Kidney (tissue), 22 donors: ENCODE measurements at places on chromosomes 6 and 20.

DNA sequence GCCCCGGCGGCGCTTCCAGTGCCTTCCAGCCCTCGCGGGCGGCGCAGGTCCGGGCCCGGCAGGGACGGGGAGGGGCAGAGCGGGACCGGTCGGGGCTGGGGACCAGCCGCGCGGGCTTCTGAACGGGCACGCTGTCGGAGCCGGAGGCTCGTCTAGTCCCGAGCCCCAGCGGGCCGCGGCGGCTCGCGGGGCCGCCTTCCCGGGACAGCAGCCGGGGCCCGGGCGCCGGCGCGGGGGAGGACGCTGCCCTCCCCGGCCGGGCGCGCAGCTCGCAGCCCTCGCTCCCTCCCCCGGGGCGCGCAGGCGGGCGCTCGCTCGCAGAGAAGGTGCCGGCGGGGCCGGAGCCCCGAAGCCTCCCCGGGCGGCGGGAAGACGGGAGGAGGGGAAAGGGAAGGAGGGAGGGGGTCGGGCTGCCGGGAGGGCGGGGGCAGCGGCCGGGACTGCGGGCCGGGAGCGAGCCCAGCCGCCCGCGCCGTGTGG, 696 bp upstream of the SIRPA start:
- H3K27ac ChIP-seq = peak overlapping the region; percentile 53
- H3K36me3 ChIP-seq = no peaks in the 10 kb centered on the region
- DNase-seq = peak; percentile 81
- H3K4me3 ChIP-seq = no peak overlapping the region
- peaks cover 2% of the 10 kb centered on the region for H3K27me3 ChIP-seq
- no peaks in the 10 kb centered on the region for H3K4me1 ChIP-seq

- no peaks in the 10 kb centered on the region for H3K36me3 ChIP-seq
- H3K27ac ChIP-seq = peak overlapping the region; percentile 57
- no peak overlapping the region for H3K4me3 ChIP-seq
- no peaks in the 10 kb centered on the region for H3K4me1 ChIP-seq
- H3K27me3 ChIP-seq = no peaks in the 10 kb centered on the region
- no peak for DNase-seq
These were observed 63.0 kb downstream of the FAM229B start for GRCh38 chr6:112150363-112150762.

GRCh38 chr6:121695329-121695728, 259.9 kb downstream of the GJA1 start:
- H3K4me1 ChIP-seq = no peaks in the 10 kb centered on the region
- no peaks in the 10 kb centered on the region for H3K36me3 ChIP-seq
- H3K27me3 ChIP-seq = no peaks in the 10 kb centered on the region
- no peak overlapping the region for H3K27ac ChIP-seq
- no peak for DNase-seq

GRCh38 chr20:61719691-61720347, 345.9 kb downstream of the TAF4 start:
- DNase-seq = no peak
- no peak overlapping the region for H3K4me3 ChIP-seq
- no peaks in the 10 kb centered on the region for H3K27me3 ChIP-seq

- no peaks in the 10 kb centered on the region for H3K4me1 ChIP-seq
- H3K27me3 ChIP-seq = no peaks in the 10 kb centered on the region
- H3K4me3 ChIP-seq = no peak overlapping the region
- no peak overlapping the region for H3K27ac ChIP-seq
These were observed 27.8 kb upstream of the PREP start for GRCh38 chr6:105430685-105431084.

GRCh38 chr6:2771079-2771478, 5.9 kb downstream of the WRNIP1 start:
- DNase-seq = no peak
- peaks cover 16% of the 10 kb centered on the region for H3K36me3 ChIP-seq
- no peaks in the 10 kb centered on the region for H3K27me3 ChIP-seq
- H3K4me1 ChIP-seq = peaks cover 22% of the 10 kb centered on the region

DNA sequence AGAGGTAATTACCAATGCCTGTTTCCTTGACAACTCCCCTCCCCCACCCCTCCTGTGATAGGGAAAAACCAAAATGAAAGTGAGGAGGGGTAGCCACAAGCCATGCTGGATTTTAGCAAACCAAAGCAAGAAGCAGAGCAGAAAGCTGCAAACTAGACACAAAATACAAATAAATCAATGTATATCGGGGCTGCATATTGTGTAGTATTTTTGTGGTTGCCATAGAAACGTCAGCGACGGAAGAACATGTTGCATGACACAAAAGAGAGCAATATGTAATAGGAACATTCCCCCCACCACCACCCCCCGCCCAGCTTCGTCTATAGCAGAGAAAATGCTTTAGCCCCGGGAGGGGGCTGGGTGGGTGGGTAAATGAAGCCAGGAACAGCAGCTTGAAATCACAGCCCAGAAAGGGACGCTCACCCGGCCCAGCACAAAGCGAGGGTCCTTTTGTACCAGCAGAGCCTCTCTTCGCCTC, 548 bp downstream of the AGPAT4 start:
- H3K4me3 ChIP-seq = peak overlapping the region; percentile 63
- no peaks in the 10 kb centered on the region for H3K36me3 ChIP-seq
- DNase-seq = peak; percentile 89
- no peaks in the 10 kb centered on the region for H3K4me1 ChIP-seq
- no peaks in the 10 kb centered on the region for H3K27me3 ChIP-seq

DNA sequence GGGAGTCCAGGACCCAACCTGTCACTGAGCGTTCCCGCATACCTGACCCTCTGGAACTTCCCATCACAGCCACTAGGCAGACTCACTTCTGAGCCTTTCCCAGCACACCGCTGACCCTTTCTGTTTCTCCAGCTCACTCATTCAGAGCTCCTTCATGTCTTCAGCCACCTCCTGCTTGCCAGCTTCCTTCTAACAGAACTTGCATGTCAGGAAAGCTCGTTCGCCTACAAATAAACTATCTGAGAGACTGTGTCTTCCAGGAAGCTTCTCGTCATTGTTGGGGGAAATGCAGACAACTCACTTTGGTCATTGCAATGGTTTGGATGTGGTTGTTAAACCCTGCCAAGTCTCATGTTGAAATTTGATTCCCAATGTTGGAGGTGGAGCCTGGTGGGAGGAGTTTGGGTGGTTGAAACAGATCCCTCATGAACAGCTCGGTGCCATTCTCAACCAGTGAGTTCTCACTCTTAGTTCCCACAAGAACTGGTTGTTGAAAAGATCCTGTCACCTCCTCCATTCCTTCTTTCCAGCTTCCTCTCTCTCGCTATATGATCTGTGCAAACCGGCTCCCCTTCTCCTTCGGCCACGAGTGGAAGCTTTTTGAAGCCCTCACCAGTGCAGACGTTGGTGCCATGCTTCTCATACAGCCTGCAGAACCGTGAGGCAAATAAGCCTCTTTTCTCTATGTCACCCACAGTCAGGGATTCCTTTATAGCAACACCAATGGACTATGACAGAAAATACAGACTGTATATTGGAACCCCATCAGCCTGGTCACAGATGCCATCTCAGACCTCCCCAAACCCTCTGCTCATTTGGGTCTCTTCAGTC, 1.4 kb upstream of the MUC21 start:
- H3K4me1 ChIP-seq = no peaks in the 10 kb centered on the region
- H3K27ac ChIP-seq = no peak overlapping the region
- peak overlapping the region; percentile 50 for H3K4me3 ChIP-seq
- peak; percentile 86 for DNase-seq

DNA sequence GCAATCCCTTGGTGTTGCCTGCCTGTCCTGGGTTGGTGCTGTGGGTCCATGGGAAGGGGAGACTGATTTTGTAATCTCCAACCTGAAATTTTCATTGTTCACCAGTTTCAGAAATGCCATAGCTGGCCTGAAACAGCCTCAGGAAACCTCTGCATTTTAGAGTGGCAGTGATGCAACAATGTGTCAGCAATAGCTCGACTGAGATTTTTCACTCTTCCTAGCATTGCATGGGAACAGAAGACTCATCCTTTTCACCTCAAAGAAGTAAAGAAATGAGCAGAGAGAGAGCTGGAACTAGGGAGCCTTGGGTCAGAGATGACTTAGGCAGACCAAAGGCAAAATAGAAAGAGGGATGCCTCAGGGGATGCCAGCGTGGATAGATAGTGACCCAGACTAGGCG, 23.7 kb upstream of the TMEM14A start:
- H3K36me3 ChIP-seq = no peaks in the 10 kb centered on the region
- no peak for DNase-seq
- no peaks in the 10 kb centered on the region for H3K27me3 ChIP-seq
- peaks cover 6% of the 10 kb centered on the region for H3K4me1 ChIP-seq
- no peak overlapping the region for H3K27ac ChIP-seq
- no peak overlapping the region for H3K4me3 ChIP-seq

GRCh38 chr6:135520781-135521180, 23.2 kb upstream of the AHI1 start:
- H3K4me1 ChIP-seq = no peaks in the 10 kb centered on the region
- DNase-seq = no peak
- H3K27ac ChIP-seq = no peak overlapping the region
- no peaks in the 10 kb centered on the region for H3K27me3 ChIP-seq

GRCh38 chr20:38220587-38221118, 39.9 kb downstream of the KIAA1755 start:
- no peak overlapping the region for H3K4me3 ChIP-seq
- H3K27ac ChIP-seq = no peak overlapping the region
- no peaks in the 10 kb centered on the region for H3K4me1 ChIP-seq
- H3K27me3 ChIP-seq = no peaks in the 10 kb centered on the region
- peak; percentile 36 for DNase-seq

DNA sequence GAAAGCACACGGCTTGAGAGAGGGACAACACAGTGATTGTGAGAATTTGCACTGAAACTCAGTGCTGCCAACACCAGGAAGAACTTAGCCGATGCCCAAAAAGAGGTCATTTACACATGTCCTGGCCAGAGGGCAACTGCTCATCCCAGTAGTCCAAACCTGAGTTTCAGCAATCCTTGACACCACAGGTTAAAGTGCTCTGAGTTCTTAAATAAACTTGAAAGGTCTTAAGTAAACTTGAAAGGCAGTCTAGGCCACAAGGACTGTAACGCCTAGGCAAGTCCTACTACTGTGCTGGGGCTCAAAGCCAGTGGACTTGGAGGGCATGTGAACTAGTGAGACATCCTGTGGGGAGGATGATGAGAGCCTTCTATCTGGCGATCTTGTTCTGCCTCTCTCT, 14.1 kb downstream of the SNX14 start:
- H3K27me3 ChIP-seq = no peaks in the 10 kb centered on the region
- no peaks in the 10 kb centered on the region for H3K36me3 ChIP-seq
- H3K4me3 ChIP-seq = no peak overlapping the region
- H3K4me1 ChIP-seq = peaks cover 13% of the 10 kb centered on the region

DNA sequence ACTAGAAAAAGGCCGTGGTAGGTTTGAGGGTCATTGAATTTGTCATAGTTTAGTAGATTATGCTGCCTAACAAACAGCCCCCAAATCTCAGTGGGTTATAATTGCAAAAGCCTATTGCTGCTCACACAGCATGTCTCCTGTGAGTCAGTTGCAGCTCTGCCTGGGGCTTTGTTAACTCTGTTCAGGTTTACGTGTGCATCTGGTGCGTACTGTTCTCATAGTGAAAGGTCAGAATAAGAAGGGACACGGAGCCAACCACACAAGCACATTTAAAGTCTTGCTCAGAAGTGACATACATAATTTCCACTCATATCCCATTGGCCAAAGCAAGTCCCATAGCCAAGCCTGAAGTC, 48.1 kb upstream of the BMP2 start:
- no peaks in the 10 kb centered on the region for H3K27me3 ChIP-seq
- no peaks in the 10 kb centered on the region for H3K4me1 ChIP-seq
- DNase-seq = no peak
- H3K27ac ChIP-seq = no peak overlapping the region
- H3K4me3 ChIP-seq = no peak overlapping the region

GRCh38 chr6:41335943-41336342, 535 bp downstream of the NCR2 start:
- no peak overlapping the region for H3K4me3 ChIP-seq
- H3K27me3 ChIP-seq = no peaks in the 10 kb centered on the region
- no peak overlapping the region for H3K27ac ChIP-seq
- no peaks in the 10 kb centered on the region for H3K36me3 ChIP-seq
- no peaks in the 10 kb centered on the region for H3K4me1 ChIP-seq
- DNase-seq = no peak

GRCh38 chr6:110852773-110853172, 21.8 kb upstream of the AMD1 start:
- H3K27me3 ChIP-seq = no peaks in the 10 kb centered on the region
- H3K27ac ChIP-seq = no peak overlapping the region
- H3K36me3 ChIP-seq = no peaks in the 10 kb centered on the region
- H3K4me1 ChIP-seq = no peaks in the 10 kb centered on the region

DNA sequence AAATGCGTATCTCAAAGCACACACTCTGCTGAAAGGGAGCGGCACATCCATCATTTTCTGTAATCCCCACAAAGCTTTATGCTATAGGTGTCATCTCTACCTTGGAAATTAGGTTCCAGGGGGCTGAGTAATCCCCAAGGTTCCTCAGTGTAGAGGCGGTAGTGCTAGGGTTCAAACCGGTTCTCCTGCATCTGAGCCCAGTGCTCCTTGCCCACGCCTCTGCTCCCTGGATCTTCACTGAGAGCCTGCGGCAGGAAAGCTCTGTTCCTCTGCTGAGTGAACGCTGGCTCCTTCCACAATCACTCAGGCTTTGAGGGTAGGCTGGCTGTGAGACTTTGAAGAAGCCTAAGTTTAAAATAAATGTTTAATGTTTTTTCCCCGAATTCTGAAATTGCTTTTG, 24.9 kb downstream of the SLC22A23 start:
- no peaks in the 10 kb centered on the region for H3K27me3 ChIP-seq
- H3K27ac ChIP-seq = no peak overlapping the region
- H3K4me3 ChIP-seq = no peak overlapping the region

DNA sequence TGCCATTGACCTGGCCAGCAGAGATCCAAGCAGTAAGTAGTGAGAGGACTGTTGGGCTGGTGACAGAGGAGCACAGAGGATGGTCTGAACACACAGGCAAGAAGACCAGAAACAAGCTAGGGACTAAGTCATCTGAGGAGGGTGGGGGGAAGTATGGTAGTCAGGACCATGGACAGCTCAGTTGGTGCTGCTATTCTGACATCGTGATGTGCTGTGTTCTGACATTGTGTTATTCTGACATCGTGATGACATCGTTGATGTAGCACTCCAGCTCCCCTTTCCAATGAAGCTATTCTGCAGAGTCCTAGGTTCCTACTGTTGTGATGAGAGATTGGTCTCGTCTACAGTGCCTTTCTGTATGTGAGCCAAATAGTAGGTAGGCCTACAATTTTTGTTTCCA, 28.7 kb downstream of the CFAP206 start:
- no peaks in the 10 kb centered on the region for H3K4me1 ChIP-seq
- no peak overlapping the region for H3K4me3 ChIP-seq
- H3K36me3 ChIP-seq = no peaks in the 10 kb centered on the region
- H3K27me3 ChIP-seq = no peaks in the 10 kb centered on the region
- peak; percentile 71 for DNase-seq

GRCh38 chr6:108142240-108142639, 23.6 kb upstream of the NR2E1 start:
- no peak overlapping the region for H3K4me3 ChIP-seq
- H3K4me1 ChIP-seq = no peaks in the 10 kb centered on the region
- no peak for DNase-seq
- H3K27ac ChIP-seq = no peak overlapping the region
- H3K36me3 ChIP-seq = no peaks in the 10 kb centered on the region
- H3K27me3 ChIP-seq = peaks cover 12% of the 10 kb centered on the region

GRCh38 chr6:169452869-169453620, 199.4 kb upstream of the THBS2 start:
- H3K4me3 ChIP-seq = peak overlapping the region; percentile 66
- no peak overlapping the region for H3K27ac ChIP-seq
- no peaks in the 10 kb centered on the region for H3K36me3 ChIP-seq
- H3K4me1 ChIP-seq = no peaks in the 10 kb centered on the region
- H3K27me3 ChIP-seq = no peaks in the 10 kb centered on the region
